Activated naive CD4-positive, alpha-beta T cell treated with anti-CD3 and anti-CD28 coated beads for 36 hours (primary cell): ENCODE measurements at places on chromosomes 7 and 10. TPM values are rescaled to one million over a fixed set of nuclear protein-coding genes. Genes with fewer than 3 reads are reported as not detected.

- H3K27ac ChIP-seq: no peak overlapping the region
- no peak overlapping the region for H3K4me3 ChIP-seq
- no peaks in the 10 kb centered on the region for H3K36me3 ChIP-seq
- H3K4me1 ChIP-seq: peaks cover 80% of the 10 kb centered on the region
- no peak for DNase-seq
- no peaks in the 10 kb centered on the region for H3K27me3 ChIP-seq
Measured at GRCh38 chr7:8128449-8129317, 133.3 kb downstream of the ICA1 start.

DNA sequence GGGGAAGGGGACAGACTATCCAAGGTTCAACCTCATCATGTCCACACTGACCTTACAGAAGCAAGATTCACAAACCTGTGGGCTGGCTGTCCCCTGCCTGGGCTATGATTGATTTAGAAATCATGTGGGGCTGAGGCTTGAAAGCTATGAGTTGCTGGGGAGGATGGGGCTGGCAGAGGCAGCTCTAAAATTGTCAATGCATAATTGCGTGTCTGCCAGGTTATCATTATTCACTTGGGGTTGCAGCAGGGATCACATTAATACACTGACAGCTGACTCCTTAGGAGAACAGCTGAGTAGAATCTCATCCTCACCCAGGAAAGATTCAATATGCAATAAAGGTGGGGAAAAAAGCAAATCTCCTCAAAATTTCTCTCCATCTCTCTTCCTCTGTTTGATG, 866.3 kb downstream of the CCSER2 start:
- H3K36me3 ChIP-seq: no peaks in the 10 kb centered on the region
- H3K4me1 ChIP-seq: no peaks in the 10 kb centered on the region
- no peak overlapping the region for H3K27ac ChIP-seq
- DNase-seq: no peak
- H3K4me3 ChIP-seq: no peak overlapping the region

- peaks cover 37% of the 10 kb centered on the region for H3K4me1 ChIP-seq
- no peaks in the 10 kb centered on the region for H3K27me3 ChIP-seq
- peak; percentile 50 for DNase-seq
- H3K36me3 ChIP-seq: peaks cover 4% of the 10 kb centered on the region
Measured at GRCh38 chr10:73785721-73786511, 510 bp downstream of the ZSWIM8 start.

DNA sequence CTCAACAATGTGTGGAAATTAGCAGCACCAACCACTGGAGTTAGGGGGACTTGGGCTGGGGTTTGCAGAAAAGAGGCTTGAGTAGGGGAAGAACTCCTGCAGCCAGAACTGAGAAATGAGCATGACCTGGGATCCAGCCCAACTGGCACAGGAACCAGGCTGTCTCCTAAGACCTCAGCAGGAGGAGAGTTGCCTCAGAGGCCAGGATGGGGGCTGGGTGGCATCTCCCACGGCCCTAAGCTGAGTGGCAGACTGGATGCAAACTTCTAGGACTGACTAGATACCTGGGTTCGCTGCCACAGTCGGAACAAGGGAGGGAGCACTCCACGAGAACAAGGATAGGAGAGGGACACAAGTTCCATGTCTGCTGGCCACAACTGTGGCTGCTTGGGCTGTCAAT, 62.6 kb downstream of the RNF32 start:
- H3K27me3 ChIP-seq: no peaks in the 10 kb centered on the region
- no peaks in the 10 kb centered on the region for H3K4me1 ChIP-seq
- H3K27ac ChIP-seq: no peak overlapping the region
- H3K4me3 ChIP-seq: no peak overlapping the region
- H3K36me3 ChIP-seq: peaks cover 60% of the 10 kb centered on the region

- no peaks in the 10 kb centered on the region for H3K4me1 ChIP-seq
- no peak for DNase-seq
- no peak overlapping the region for H3K4me3 ChIP-seq
- H3K27ac ChIP-seq: no peak overlapping the region
- H3K27me3 ChIP-seq: no peaks in the 10 kb centered on the region
Measured at GRCh38 chr10:123301077-123301857, 147.1 kb downstream of the BUB3 start.

DNA sequence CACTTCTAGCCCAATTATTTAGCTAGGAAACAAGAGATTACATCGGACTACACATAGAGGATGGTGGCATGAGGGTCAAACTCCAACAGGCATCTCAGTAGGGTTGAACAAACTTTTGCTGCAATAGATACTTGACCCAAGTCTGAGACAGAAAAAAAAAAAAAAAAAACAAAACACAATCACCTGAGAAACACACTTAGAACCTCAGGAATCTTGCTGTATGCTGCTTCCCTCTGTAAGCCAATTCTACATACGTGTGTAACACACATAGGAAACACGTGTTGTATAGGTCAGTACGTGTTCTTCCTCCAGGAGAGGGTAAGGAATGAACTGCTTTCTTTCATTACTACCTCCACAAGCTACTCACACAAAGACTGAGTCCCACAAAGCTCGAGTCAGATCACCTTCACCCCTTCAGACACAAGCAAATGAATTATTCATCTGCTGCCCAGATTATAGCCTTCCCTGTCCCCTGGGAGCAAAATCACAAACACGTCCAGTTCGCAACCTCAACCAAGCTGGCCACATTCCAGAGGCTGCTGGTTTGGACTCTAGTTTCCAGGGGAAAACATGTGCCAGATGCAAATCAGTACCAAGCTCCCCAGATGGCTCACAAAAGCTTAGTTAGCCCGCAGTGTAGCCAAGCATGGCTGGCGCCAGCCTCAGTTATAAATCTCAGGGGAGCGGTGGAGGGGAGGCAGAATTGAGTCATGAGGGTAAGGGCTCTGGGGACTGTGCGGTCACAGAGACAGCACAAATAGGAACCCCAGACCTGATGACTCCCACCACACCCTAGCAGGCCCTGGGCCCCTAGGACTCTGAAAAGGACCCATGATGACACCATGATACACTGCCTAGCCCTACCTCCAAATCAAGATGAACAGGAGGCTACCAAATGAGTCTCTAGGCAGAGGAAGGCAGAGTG, 15.1 kb downstream of the PSAP start:
- peaks cover 47% of the 10 kb centered on the region for H3K4me1 ChIP-seq
- no peak overlapping the region for H3K27ac ChIP-seq
- no peaks in the 10 kb centered on the region for H3K27me3 ChIP-seq

DNA sequence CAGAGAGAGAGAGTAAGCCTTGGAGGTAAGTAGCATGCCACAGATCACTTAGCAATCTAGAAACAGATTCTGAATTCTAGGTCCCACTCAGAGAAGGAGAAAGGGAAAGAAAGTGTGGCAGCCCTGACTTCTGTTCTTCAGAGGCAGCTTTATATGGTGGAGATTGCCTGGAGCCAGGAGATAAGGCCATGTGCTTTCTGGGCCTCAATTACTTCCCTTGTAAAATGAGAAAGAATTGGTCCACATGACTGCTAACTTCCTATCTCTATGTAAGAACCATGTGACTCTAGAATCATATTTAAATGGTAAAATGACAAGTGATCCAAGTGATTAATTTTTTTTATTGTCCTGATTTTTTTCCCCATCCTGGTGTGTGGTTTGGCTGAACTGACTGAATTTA, 64.1 kb downstream of the HHEX start:
- no peak overlapping the region for H3K27ac ChIP-seq
- no peaks in the 10 kb centered on the region for H3K36me3 ChIP-seq
- H3K4me3 ChIP-seq: no peak overlapping the region
- peaks cover 10% of the 10 kb centered on the region for H3K4me1 ChIP-seq

GRCh38 chr7:92135052-92135889, 994 bp upstream of the CYP51A1 start:
- H3K4me1 ChIP-seq: peaks cover 32% of the 10 kb centered on the region
- peaks cover 19% of the 10 kb centered on the region for H3K36me3 ChIP-seq
- peak overlapping the region; percentile 96 for H3K4me3 ChIP-seq
- peak; percentile 33 for DNase-seq
- no peaks in the 10 kb centered on the region for H3K27me3 ChIP-seq
- H3K27ac ChIP-seq: peak overlapping the region; percentile 99

- no peaks in the 10 kb centered on the region for H3K36me3 ChIP-seq
- no peak for DNase-seq
- no peaks in the 10 kb centered on the region for H3K27me3 ChIP-seq
- H3K4me3 ChIP-seq: no peak overlapping the region
- H3K4me1 ChIP-seq: no peaks in the 10 kb centered on the region
Measured at GRCh38 chr10:127690176-127690835, 46.7 kb upstream of the FOXI2 start.

- no peak within 1 kb of the TSS for H3K27ac ChIP-seq
- DNase-seq: no peak
- no peaks in the 10 kb centered on the region for H3K36me3 ChIP-seq
- H3K4me3 ChIP-seq: peak within 1 kb of the TSS; percentile 15
- H3K27me3 ChIP-seq: peaks cover 40% of the 10 kb centered on the region
Measured at GRCh38 chr7:94907026-94907810, at the start of gene PPP1R9A. TSS of gene PPP1R9A (plus strand) at chr7:94907594. CDS start at chr7:94910114, 2,520 bp downstream.

DNA sequence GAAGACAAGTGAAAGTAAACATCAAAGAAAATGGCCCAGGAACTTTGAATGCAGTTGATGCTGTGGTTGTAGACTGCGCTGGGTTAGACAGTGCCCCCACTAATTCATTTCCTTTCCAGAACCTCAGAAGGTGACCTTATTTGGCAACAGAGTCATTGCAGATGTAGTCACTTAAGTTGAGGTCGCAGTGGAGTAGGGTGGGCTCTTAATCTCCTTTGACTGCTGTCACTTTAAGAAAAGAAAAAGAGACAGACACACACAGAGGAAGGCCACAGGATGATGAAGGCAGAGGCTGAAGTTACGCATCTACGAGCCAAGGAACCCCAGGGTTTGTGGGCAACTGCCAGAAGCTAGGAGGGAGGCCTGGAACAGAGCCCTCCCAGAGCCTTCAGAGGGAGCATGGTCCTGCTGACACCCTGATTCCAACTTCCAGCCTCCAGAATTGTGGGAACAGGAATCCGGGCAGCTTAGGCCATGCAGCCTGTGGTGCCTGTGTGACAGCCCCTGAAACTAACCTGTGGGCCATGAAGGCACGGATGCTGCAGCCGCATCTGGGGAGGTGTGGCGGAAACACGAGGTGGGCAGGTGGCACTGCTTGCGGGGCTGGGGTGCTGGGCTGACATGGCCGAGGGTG, 107.6 kb downstream of the PRKAG2 start:
- H3K27ac ChIP-seq: peak overlapping the region; percentile 86
- DNase-seq: peak; percentile 62
- H3K4me3 ChIP-seq: peak overlapping the region; percentile 10
- no peaks in the 10 kb centered on the region for H3K36me3 ChIP-seq

DNA sequence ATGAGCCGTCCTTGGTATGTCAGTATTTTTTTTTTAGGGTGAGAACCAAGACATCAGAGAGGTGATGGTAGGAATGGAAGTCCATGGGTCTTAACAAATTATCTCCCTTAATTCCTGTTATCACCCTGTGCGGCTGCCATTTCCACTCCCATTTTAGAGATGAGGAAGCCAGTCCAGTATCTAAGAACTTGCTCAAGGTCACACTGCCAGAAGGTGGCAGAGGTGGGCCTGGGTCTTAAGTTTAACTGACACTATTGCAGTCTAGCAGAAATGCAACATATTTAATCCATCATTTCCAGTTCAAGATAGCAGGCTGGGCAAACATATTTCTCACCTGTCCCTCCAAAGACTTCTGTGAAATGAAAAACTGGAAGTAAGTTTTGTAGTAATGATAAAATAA, 108.3 kb downstream of the GLI3 start:
- H3K27me3 ChIP-seq: peaks cover 2% of the 10 kb centered on the region
- no peak overlapping the region for H3K27ac ChIP-seq
- no peaks in the 10 kb centered on the region for H3K36me3 ChIP-seq
- H3K4me3 ChIP-seq: no peak overlapping the region
- H3K4me1 ChIP-seq: no peaks in the 10 kb centered on the region

Gene CREB5
- total RNA-seq: 0.48 TPM

Gene MCM10
- total RNA-seq: 81.1 TPM
